ENCODE measurements at places on chromosomes 1 and 21.

- DNase-seq, result no peak
Measured at GRCh38 chr1:82472489-82473131, 671.9 kb downstream of the ADGRL2 start.

DNA sequence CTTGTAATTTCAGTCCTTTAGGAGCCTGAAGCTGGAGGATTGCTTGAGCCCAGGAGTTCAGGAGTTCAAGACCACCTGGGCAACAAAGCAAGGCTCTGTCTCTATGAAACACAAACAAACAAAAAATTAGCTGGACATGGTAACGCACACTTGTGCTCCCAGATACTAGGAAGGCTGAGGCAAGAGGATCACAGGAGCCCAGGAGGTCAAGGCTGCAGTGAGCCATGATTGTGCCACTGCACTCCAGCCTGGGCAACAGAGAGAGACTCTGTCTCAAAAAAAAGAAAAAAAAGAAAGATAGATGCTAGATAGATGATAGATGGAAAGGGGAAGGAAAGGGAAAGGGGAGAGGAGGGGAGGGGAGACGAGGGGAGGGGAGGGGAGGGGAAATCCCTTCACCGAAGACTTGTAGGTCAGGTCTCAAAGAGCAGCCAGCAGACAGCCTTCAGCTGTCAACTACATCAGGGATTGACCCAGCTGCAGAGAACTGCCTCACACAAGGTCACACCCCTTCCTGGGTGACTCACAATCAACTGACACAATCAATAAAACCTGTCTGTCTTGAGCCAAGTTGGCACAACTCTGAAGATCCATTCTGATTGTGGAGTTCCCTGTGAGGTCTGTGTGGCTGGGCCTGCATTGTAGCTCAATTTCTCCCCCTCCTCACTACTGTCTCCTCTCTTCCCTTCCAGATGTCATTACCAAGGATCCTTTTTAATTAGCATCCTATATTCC, 200.6 kb downstream of the RGS7 start:
- DNase-seq, result no peak

GRCh38 chr1:17831597-17831996, 76.5 kb downstream of the ACTL8 start:
- DNase-seq, result no peak

GRCh38 chr1:84156210-84156621, 12.1 kb downstream of the PRKACB start:
- DNase-seq, result no peak

GRCh38 chr1:208880433-208881100, 636.4 kb upstream of the PLXNA2 start:
- DNase-seq, result no peak

- no peak for DNase-seq
Measured at GRCh38 chr1:60066001-60066400, 7.6 kb downstream of the C1orf87 start.

DNA sequence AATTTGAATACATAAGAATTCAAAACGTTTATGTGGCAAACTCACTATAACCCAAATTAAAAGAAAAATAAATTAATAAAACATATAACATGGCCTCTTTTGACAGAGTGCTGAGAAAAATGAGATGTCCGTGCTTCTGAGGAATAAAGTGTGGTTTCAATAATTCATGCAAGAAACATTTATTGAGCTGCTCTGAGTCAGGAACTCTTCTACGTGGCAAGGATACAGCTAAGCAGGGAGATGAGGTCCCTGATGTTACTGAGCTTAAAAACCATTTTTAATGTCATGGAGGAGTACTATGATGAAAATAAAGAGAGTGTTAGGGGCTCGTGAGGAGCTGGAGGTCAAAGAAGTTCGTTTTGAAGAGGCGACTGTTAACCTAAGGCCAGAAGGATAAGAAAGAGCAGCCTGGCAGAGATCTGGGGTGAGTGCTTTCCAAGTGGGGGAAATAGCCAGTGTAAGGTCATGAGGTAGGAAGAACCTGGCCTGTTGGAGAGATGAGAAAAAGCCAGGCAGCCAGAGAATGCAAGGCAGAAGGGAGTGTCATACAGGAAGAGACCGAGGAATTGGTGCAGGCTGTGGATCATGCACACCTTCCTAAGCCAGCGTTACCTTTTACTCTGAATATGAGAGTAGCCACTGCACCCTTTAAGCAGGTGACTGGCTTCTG, 182.2 kb upstream of the DUSP10 start:
- no peak for DNase-seq

DNA sequence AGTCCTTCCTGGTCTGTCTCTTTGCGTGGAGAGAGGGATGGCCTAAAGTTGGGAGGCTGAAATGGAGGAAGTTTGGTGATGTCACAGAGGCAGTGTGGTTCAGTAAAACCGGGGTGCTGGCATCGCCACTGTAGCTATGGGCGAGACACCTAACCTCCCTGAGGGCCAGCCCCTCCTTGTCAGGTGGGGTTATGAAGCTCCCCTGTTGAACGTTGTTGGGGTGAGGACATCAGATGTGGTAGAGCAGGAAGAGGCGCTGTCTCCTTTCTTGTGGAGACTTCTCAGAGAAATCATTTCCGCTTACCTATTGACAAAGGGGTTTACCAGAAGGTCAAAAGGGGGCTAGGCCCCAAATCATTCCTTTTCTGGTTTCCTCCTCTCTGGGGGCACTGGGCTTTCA, 294.7 kb downstream of the SIPA1L2 start:
- no peak for DNase-seq

GRCh38 chr21:38322311-38322950, 65.6 kb downstream of the KCNJ15 start:
- no peak for DNase-seq

DNA sequence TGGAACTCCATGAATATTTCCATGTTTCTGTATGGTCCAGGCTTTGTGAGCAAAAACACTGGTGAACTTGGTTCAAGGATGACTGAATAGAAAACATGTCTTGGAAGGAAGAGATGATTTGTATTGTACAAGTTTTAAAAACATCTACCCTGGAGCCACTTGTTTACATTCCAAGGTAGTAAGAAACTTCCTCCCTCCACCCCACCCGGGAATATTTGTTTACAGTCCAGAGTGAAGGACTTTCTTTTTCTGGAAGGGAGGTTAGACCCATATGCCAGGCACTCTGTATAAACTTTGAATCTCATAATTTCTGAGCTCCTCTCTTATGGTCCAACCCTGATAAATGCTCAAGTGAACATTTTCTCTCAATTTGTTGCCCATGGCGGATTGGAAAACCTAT, 323.3 kb upstream of the LYPLAL1 start:
- DNase-seq, result no peak

DNA sequence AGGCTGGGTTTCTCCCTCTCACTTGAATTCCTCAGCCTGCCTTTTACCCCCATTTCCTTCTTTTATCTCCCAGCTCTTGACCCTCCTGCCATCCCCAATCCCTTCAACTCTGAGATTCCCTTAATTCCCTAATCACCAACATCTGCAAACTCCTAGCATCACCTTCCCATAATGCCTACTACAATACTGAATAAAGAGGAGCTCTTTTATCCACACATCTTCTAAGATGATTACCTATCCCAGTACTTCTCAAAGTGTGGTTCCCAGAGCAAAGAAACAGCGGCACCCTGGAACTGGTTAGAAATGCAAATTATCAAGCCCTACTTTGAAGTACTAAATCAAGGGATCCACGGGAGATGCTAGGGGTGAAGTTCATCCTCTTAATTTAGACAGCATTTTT, 21.2 kb upstream of the UBE2U start:
- DNase-seq, result no peak

- no peak for DNase-seq
Measured at GRCh38 chr1:9127395-9128165, 1.3 kb downstream of the GPR157 start.

DNA sequence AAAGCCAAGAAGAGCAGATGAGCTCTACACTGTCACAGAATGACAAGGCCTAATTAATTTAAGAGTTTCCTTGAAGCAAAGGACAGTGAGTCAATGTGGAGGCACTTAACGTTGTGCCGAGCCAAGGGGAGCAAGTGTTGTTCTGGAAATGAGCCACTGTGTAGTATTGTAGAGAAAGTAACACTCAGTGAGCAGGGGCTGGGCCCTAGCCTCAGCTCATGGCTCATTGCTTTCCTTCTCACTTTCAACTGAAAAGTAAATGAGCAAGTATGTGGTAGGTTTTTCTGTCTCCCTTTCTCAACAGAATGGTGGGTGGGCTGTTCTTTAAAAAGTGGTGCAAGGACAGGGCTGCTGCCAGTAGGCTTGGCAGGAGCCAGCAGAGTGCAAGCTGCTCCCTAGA, 11.8 kb upstream of the KIAA0040 start:
- DNase-seq, result no peak

DNA sequence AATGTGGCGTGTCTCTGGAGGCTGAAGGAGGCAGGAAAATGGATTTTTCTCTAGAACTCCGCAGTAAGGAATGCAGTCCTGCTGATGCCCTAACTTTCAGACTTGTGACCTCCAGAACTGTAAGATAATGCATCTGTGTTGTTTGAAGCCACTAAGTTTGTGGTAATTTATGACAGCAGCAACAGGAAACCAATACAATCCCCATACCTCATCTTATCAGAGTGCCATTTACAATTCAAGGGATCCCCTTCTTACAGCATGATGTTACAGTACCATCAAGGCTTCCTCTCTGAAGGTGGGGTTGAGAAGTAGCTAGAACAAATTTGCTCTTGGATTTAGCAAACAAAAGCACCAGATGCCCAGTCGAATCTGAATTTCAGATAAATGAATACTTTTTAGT, 21.6 kb downstream of the ABCA4 start:
- no peak for DNase-seq

DNA sequence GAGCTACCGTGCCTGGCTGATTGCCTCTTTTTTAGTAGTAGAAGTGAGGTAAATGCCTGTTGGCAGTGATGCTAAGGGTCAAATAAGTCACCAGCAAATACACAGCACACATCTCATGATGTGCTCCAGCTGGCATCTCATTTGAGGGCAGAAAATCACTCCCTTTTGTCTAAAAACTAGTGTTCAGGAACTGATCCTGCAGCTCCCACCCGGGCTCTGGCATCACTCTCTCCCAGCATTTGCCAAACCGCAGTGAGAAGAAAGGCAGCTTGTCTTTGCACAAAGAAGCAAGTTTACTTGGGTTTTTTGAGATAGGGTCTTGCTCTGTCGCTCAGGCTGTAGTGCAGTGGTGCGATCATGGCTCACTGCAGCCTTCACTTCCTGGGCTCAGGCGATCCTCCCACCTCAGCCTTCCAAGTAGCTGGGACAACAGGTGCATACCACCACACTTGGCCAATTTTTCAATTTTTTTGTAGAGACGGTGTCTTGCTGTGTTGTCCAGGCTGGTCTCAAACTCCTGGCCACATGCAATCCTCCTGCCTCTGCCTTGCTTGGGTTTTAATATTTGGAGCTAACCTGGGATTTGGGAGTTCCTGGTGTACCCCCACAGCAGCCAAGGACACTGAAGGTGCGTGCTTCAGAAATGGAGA, 4.1 kb downstream of the RBP7 start:
- DNase-seq, result no peak

- DNase-seq, result no peak
Measured at GRCh38 chr1:42944246-42944928, 14.3 kb downstream of the SLC2A1 start.

GRCh38 chr1:226302731-226303130, 6.2 kb downstream of the LIN9 start:
- DNase-seq, result no peak

GRCh38 chr1:230498704-230499103, 72.6 kb upstream of the PGBD5 start:
- DNase-seq, result no peak

DNA sequence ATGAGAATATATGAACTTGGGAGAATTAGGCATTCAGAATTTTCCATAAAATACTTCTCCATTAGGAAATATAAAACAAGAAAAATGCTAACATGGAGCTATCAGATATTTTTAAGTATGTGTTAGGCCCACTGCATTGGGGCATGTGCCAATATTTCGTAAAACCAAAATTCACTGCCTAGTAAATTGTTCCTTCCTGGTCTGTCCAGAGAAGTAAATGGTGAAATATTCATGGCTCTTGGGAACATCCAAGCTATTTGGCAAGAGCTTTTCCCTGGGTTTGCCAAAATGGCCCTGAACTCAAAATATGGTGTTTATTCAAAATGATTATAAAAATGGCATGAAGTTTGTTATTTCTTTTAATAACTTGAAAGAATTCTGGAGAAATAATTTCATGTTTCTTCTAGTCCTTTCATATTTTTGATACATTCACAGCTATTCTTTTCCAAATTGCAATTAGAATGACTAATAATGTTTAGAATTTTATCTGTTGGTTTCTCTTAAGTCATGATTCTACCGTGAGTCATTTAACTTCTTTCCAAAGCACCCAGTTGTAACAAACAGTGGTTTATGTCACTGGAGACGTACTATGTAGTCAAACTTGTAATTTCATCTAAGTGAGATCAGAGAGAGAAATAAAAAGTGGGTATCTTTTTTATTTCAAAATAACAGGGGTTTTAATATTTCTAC, 25.7 kb upstream of the SLC19A2 start:
- DNase-seq, result no peak

DNA sequence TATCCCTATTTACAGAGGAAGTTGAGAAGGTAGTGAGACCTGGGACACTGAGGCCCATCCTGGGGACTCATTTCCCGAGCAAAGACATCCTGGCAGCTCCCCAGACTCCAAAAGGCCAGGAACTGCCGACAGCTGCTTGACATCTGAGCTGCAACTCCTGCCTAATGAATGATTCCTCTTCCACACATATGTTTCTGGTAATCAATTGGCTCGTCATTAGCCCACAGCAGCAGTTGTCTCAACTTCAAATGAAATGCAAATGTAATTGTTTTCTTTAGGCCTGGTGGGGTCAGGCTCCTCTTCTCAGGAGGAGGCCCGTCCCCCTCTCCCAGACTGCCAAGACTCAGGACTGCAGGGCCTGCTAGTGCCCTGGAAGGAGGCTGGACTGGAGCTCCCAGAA, 61.8 kb upstream of the DISP3 start:
- no peak for DNase-seq

DNA sequence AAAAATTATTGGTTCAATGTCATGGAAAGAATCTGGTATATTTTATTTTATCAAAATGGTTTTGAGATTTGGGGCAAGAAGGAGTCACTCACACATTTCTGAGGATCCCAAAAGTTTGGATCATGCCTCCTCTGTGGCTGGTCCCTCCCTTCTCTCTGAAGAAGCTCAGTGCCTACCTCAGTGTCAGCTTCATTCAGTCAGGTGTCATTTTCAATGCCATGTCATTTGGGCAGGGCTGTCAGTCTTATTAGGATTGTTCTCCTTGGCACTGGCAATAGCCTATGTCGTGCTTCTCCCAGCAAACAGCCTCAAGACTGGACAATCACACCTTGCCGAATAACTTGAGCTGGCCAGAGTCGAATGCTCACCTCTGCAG, 264.5 kb upstream of the CAMK1G start:
- no peak for DNase-seq

DNA sequence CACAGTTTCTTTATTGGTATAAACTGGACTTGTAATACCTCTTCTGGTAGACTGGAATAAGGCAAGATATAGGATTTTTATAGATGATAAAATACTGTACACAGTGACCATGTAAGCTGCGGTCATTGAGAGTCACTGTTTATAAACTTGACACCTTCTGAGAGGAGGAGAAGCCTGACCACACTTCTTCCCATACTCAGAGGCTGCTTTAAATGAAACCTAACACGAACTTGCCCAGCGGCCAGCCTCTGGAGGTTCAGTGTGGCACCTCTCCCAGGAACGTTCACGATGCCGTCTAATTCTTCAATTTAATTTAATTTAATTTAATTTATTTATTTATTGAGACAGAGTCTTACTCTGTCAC, 22.5 kb downstream of the MTARC1 start:
- no peak for DNase-seq

GRCh38 chr1:64864018-64864940, 102.1 kb downstream of the JAK1 start:
- DNase-seq, result no peak

Data from NCI-H1436 (cell line).